Purkinje cell (primary cell): ENCODE measurements at places on chromosomes 3 and 15. TPM values are rescaled to one million over a fixed set of nuclear protein-coding genes. Genes with fewer than 3 reads are reported as not detected.

The IL17RC gene
- polyA plus RNA-seq = not detected in 2 replicates

The TM4SF18 gene
- polyA plus RNA-seq = 2.3 TPM in 1 of 2 replicates, not detected in the other

The MCTP2 gene
- 0.07 and 0.51 TPM in 2 replicates for polyA plus RNA-seq

The ASB14 gene
- polyA plus RNA-seq = 0.13 and 1.8 TPM in 2 replicates

The HTR3E gene
- not detected in 2 replicates for polyA plus RNA-seq

The ROBO2 gene
- 87.5 and 107 TPM in 2 replicates for polyA plus RNA-seq

The CLN6 gene
- 0.31 and 0.45 TPM in 2 replicates for polyA plus RNA-seq

The ARNT2 gene
- 6.2 and 11.4 TPM in 2 replicates for polyA plus RNA-seq

The SH2D7 gene
- not detected in 2 replicates for polyA plus RNA-seq

The RTP2 gene
- polyA plus RNA-seq = 0.53 TPM in 1 of 2 replicates, not detected in the other

The KCNMB3 gene
- 17.1 and 24.6 TPM in 2 replicates for polyA plus RNA-seq

The GPR62 gene
- polyA plus RNA-seq = 0.53 TPM in 1 of 2 replicates, not detected in the other

The TMCO5A gene
- polyA plus RNA-seq = not detected in 2 replicates

The SEMA3G gene
- 0.20 TPM in 1 of 2 replicates, not detected in the other for polyA plus RNA-seq

The NGLY1 gene
- 40.7 and 43.7 TPM in 2 replicates for polyA plus RNA-seq

The CLDN18 gene
- not detected in 2 replicates for polyA plus RNA-seq

The LRRC3B gene
- 7.5 and 14.7 TPM in 2 replicates for polyA plus RNA-seq

The GOLGA8S gene
- polyA plus RNA-seq = 0.19 and 0.53 TPM in 2 replicates

The TATDN2 gene
- 2.6 and 4.9 TPM in 2 replicates for polyA plus RNA-seq

The C2CD4A gene
- polyA plus RNA-seq = not detected in 2 replicates

The SLC24A5 gene
- polyA plus RNA-seq = 0.47 TPM in 1 of 2 replicates, not detected in the other

The VPS33B gene
- polyA plus RNA-seq = 12.4 and 28.9 TPM in 2 replicates

The WDR49 gene
- polyA plus RNA-seq = 3.2 and 6.9 TPM in 2 replicates

The EBLN2 gene
- polyA plus RNA-seq = 1.8 TPM in 1 of 2 replicates, not detected in the other

The CILP gene
- not detected in 2 replicates for polyA plus RNA-seq

The MYRIP gene
- polyA plus RNA-seq = 0.81 and 8.1 TPM in 2 replicates

The ANKUB1 gene
- not detected in 2 replicates for polyA plus RNA-seq

The RNF7 gene
- polyA plus RNA-seq = 206 and 233 TPM in 2 replicates

The CIAO2A gene
- polyA plus RNA-seq = 122 and 130 TPM in 2 replicates

The CYP8B1 gene
- polyA plus RNA-seq = not detected in 2 replicates
